ENCODE measurements at places on chromosomes 11 and 22.

- no peak for DNase-seq
Measured at GRCh38 chr11:1546077-1546535, 26.0 kb downstream of the DUSP8 start.

GRCh38 chr11:131759140-131759539, 388.7 kb downstream of the NTM start:
- no peak for DNase-seq

- DNase-seq: peak; percentile 97
Measured at GRCh38 chr22:41951898-41952474, at the start of gene SMIM45. TSS of gene SMIM45 (plus strand) at chr22:41952150.

DNA sequence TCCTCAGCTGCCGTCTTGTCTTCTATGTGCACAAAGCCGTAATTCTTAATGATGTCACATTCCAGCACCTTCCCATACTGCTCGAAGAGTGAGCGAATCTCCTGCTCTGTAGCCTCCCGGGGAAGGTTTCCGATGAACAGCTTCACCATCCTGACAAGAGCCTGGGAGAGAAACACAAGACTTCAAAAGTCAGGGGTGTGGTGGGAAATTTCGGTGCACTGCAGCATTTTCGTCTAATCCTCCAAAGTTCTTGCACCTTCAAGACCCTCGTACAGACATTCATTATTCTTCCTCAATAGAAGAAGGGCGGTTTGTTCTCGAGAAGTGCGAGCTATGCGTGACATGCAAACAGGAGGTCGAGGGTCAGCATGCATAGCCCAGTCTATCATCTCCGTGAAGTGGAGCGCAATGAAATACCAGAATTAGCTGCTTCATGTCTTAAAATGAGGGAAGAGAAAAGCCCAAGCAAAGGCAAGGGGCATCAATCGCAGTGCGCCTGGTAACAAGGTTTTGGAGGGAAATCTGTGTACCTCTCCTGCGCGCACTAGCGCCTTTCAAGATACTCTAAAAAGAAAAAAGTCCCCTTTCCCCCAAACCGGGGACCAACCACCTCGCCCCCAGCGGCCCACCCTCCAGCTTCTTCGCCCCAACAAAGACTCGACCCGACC, 622 bp downstream of the RBM4B start:
- DNase-seq: no peak

DNA sequence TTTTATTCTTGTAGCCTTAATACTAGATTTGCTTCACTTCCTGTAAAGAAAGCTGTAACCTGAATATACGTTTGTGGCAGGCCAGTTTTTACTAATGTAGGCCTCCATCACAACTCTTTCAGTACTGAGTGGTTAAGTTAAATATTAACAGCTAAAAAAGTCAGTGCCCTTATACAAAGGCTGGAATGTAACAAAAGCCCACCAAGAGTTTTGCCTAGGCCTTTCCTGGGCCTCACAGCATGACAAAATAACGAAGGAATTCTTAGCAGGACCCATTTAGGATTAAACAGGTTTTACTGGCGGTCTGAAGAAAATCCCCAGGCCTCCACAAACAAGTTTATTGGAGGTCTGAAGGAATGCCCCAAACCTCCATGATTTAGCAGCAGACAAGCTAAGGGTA, 43.7 kb downstream of the PIWIL3 start:
- no peak for DNase-seq

DNA sequence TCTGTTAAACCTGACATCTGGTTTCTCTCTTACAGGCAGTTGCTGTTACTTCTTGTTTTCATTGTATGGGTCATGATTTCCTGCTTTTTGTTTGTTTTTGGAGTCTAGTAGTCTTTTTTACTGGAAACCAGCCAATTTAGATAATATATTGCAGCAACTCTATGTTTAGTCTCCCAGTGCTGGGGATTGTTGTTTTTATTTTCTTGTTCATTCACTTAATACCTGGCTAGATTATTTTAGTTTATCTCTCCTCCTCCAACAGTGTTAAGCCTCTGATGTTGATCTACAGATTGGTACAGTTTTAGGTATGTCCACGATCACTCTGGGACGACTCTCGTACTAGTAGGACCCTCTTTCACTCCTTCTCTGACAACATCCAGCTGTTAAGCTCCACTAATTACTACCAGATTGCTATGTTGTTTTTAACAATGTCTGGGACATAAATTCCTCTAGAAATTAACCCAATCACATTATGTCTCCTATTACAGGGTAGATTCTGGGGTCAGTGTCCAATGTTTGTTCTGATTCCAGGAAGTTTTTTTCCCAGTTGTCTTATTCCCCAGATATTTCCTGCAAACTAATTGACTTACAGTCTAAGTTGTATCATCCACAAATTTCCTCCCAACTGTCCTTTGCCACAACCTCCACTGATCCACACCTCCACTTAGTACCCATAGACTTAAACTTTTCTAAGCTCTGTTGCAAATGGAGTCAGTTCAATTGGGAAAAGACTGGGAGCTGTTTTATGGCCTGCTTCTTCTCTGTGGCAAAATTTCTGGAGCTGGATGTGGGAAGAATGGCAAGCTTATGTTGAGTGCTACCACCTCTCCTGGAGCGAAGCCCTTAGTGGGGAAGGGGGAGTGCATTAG, 1280.6 kb upstream of the CNTN5 start:
- DNase-seq: no peak

DNA sequence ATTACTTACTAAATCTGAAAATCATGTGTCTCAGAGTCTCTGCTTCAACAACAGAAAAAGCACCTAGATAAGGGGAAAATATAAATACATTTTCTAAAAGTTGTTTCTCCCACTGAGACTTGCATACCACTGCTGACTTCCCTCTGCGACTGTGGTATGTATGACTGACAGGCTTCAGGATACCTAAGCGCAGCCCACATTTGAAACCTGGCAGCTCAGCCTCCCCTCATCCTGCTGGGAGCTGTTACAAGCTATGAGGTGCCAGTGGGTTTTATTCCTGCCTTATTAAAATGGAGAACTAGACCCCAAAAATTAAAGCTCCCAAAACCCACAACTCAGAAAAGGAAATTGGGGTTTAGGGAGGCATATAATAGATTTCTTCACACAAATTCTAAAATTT, 133.6 kb downstream of the RAB38 start:
- no peak for DNase-seq

DNA sequence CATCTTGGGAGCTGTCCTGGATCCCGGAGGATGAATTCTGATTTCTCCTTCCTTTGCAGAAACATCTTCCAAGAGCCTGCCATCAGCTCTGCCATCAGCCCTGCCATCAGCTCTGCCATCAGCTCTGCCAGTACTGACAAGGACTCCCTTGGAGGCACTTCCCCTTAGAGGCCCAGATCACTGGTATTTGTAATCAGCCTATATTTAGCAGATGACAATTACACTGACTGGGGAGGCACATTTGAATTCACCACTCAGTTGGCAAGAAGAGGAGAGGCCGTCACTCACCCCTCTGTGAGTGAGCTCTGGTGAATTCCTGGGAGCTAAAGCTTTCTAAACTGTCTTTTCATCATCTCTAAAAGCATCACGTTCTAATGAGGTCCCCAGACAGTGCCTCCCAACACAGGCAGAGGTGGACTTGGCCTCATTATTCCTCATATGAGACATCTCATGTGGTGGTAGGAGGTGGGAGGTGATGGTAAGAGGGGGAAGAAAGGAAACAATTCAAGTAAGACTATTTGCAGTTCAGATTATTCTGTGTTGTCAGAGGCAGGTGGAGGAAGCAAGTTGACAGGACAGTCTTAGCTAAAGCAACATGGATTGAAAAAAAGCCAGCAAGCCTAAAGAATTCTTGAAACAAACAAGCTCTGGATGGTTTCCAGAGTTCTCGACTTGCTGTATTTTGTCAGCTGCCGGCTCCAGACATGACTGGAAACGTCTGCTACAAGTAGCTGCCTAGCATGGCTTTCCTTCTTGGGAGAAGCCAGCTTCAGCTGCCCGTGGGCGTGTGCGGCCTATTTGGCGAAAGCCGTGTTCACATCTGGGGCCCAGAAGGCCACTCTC, 771.7 kb downstream of the TBC1D22A start:
- DNase-seq: no peak

GRCh38 chr11:75275581-75275980, 35.0 kb downstream of the TPBGL start:
- DNase-seq: no peak

GRCh38 chr11:57983191-57983590, 40.5 kb upstream of the OR9Q1 start:
- no peak for DNase-seq

DNA sequence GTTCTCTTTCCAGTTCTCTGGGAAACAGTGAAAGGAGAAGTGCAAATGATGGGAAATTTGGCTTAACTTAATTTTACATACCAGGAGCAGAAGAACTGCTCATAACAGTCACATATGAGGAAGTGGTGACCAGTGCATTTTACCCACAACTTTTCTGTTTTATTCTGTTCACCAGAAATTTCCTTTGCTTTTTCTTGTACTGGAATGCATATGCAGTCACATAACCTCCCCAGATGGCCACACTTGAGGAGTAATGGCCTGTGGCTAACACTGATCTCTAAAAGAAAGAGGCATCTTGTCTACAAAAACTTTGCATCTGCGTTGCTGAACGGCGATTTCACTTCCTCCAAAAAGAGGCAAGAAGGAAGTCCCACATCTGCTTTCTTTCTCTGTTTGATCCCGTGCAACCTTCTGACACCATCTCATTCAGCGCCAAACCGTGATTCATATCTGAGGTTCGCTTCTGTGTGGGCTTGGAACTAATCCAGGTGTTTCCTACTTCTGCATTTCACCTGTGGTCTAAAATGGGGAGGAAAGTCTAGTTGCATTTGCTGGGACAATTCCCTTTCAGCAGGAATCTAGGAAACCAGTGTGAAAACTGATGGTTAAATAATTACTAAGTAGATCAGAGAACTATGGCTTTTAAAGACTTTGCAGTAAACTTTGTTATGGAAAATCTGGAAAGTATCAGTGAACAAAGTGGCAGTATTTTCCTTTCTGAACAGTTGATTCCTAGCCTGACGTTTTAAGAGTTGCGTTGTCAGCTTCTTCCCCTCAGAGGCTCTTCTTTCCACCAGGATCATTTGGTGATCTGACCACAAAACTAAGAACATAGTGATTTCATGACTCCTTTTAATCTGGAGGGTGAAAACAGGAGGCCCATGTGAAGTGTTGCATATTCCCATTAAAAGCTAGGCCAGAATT, 4.2 kb upstream of the MPEG1 start:
- DNase-seq: no peak

GRCh38 chr11:116725434-116726221, 47.2 kb downstream of the BUD13 start:
- no peak for DNase-seq

DNA sequence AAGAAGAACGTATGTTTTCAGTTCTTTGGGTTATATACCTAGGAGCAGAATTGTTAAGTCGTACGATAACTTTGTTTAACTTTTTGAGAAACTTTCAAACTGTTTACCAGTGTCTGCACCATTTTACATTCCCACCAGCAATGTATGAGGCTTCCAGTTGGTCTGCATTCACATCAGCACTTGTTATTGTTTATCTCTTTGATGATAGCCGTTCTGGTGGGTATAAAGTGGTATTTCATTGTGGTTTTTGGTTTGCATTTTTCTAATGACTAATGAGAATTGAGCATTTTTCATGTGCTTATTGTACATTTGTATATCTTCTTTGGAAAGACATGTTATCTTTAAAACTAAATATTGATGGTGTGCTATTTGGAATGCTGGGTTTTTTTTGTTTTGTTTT, 59.8 kb downstream of the KDM2A start:
- DNase-seq: no peak

DNA sequence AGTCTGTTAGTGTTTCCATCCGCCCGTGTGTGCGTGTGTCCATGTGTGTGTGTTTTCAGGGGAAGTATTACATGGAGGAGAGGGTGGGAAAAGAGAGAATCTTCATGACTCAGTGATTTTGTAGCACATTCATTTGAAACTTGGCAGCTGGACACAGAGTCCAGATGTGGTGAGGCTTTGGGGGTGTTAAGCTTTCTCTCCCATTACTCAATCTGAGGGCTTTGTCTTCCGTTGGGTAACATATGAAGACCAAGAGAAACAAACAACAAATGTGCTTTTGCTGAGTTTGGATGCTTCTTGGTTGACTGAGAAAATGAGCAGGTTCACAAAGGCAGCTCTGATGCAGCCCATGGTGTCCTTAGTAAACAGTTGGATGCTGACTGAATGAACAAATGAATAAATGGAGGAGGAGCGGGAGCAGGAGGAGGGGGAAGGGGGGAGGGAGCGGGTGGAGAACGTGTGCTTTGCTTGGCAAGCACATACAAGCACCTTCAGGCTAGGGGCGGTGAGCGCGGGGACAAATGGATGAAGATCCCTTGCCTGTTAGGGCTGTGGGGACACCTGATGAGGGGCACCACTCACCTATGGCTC, 104.3 kb downstream of the ST3GAL4 start:
- no peak for DNase-seq

GRCh38 chr22:31278626-31279326, 13.5 kb downstream of the PIK3IP1 start:
- no peak for DNase-seq

DNA sequence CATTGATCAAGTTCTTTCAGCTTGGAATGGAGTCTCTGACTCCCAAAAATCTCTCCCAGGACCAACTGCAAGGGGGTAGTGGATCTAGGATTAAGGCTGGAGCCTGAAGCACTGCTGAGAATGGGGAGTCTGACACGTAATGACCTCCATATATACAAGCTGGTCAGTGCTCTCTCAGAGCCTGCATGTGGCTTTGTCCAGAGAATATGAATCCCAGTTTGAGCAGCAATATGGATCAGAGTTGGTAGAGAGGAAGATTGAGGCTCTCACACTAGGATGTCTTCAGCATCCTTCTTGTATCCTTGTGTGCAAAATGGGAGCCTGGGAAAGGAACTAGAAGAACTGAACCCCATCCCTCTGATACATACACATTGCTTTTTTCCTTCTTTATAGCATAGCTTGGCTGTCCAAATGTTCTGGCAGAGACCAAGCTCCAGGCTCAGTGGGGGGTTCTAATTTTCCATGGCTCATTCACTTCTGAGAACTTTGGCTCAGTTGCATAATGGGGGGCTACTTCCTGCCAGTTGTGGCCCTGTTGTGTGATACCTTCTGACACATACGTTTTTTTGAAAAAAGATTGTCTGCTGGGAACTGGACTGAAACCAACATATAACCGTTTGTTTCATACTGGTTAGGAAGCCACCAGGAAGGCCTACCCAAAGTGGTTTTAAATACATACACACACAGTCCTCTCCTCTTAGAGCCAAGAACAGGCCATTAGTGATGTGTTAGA, 138.2 kb downstream of the ETS1 start:
- no peak for DNase-seq

DNA sequence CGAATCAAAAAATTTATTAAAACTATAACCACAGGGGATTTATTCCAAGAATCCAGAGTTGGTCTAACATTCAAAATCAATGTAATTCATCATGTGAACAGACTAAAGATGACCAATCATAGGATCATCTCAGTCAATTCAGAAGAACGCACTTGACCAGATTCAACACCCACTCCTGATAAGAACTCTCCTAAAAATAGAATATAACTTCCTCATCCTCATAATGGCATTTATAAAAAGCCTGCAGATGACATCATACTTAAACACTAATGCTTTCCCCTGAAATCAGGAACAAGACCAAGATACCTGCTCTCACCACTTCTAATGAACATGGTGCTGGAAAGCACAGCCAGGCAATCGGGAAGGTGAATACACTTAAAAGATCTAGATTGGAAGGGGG, 10.5 kb upstream of the MUC2 start:
- no peak for DNase-seq

GRCh38 chr11:130710497-130711012, 205.7 kb downstream of the SNX19 start:
- no peak for DNase-seq

GRCh38 chr11:63548178-63548577, 11.6 kb downstream of the PLAAT4 start:
- no peak for DNase-seq

- DNase-seq: no peak
Measured at GRCh38 chr11:64088162-64089026, 52.7 kb downstream of the FLRT1 start.
